ENCODE measurements at places on chromosomes 7 and 10.

- no peak for DNase-seq
These were observed 156.5 kb downstream of the POM121L12 start for GRCh38 chr7:53191836-53192443.

- DNase-seq = peak; percentile 21
These were observed 29.7 kb downstream of the VIM start for GRCh38 chr10:17257466-17258321.

DNA sequence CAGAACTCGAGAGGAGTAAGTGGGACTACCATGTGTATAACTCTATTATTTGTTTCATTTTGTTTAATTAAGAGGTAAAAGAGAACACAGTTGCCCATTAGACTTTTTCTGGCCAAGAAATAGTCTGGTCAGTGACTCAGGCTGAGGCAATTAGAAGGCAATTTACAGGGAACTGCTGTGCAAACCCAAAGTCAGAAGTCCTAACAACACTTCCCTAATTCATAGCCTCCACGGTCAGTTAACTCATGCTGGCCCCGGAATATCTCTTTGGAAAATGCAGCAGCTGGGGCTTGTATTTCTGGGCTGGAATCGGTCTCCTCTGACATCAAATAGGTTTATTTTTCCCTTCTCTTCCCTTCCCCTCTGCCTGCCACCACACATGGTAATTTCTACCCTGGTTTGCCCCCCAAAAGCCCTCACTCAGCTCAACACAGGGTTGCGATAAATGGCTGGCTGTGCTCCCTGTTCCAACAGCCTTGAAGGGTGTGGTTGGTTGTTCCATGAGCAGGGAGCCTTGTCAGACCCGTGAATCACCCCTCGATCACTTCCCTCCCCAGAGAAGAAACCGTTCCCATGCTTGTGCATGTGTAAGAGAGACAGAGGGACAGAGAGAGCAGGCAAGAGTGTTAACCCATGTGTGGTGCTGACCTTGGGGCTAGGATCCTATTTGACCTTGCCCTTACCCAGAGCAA is 5.3 kb downstream of the SH3PXD2A start:
- DNase-seq = no peak

GRCh38 chr10:89391907-89392756 is at the start of gene IFIT1:
IFIT1 (plus strand) TSS chr10:89392623; CDS start chr10:89392713, 90 bp downstream.
- DNase-seq = peak; percentile 3

DNA sequence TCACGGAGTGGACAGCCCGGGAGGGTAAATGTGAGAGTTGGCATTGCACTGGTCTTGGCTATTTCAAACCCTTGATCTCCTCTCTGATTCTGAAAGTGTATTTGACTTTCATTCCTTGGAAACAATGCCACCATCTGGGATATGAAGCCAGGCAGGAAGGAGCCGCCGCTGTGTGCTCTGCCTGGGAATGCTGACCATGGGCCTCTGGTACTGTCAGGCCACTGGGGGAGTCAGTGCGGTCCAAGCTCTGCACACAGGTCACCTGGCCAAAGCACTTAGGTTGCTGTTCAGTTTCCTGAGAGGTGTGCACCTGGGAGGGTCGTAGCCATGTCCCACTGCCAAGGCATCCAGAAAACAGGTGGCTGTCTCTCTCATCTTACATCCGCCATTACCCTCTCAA is 68.5 kb upstream of the SHH start:
- no peak for DNase-seq

DNA sequence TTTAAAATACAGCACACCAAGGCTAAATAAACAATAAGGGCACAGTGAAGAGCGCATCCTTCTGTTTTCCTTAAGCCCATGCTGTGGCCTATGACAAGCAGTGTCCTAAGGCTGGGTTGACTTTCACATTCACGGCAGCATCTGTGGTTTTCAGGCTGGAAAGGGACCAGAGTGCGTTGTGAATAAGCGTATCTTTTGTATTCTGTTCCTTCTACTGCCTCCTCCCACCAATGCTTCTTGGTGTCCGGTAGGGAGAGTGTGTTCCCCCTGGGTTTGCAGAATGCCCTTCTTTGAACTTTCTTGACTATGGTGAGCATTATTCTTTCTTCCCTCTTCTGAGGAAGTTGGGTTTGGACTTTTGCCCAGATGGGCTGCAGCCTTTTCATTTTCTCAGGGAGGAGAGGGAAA is 73.6 kb downstream of the ABCA13 start:
- no peak for DNase-seq

DNA sequence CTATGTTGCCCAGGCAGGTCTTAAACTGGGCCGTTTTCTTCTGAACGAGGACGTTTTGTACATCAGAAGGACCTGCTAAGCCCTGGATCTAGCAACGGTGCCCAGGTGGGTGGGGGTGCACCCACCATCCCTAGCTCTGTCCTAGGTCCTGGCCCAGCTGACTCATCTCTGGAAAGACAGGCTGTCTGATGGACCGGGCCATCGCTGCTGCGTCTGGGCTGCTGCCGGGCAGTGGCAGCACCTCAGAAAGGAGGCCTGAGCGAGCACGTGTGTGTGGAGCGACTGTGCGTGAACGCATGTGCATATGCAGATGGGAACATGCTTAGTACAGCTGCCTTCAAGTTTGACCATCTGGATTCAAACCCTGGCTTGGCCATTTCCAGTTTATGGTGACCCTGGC is 7.3 kb upstream of the ELFN1 start:
- no peak for DNase-seq

DNA sequence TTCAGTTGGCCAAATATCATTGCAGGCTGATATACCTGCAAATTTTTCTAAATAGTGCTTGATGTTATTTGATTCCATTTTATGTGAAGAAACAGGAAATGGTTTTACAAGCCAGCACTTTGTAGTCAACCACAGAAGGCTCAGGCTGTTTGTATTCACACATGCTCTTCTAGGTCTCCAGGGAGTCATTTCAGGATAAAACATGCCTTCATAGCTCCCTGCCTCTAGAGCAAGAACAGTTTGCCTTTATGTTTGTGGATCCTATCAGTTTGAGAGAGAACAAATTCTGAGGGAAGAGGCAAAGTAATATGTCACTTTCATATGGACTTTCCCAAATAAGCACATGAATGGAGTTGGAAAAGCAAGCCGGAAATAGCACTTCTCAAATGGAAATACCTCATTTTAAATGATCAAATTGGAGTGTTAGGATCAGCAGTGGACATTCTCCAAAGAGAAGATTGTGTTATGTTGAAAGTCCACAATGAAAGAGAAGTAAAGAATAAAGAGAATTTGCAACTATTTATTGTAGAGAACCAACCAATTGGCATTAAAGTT is 277.6 kb downstream of the KCND2 start:
- no peak for DNase-seq

- DNase-seq = peak; percentile 26
These were observed 80.2 kb downstream of the RNF216 start for GRCh38 chr7:5701085-5701914.

- DNase-seq = no peak
These were observed 53.1 kb downstream of the INPP5F start for GRCh38 chr10:119778776-119779445.

GRCh38 chr7:157652161-157652953 is 315.6 kb downstream of the DNAJB6 start:
- no peak for DNase-seq

DNA sequence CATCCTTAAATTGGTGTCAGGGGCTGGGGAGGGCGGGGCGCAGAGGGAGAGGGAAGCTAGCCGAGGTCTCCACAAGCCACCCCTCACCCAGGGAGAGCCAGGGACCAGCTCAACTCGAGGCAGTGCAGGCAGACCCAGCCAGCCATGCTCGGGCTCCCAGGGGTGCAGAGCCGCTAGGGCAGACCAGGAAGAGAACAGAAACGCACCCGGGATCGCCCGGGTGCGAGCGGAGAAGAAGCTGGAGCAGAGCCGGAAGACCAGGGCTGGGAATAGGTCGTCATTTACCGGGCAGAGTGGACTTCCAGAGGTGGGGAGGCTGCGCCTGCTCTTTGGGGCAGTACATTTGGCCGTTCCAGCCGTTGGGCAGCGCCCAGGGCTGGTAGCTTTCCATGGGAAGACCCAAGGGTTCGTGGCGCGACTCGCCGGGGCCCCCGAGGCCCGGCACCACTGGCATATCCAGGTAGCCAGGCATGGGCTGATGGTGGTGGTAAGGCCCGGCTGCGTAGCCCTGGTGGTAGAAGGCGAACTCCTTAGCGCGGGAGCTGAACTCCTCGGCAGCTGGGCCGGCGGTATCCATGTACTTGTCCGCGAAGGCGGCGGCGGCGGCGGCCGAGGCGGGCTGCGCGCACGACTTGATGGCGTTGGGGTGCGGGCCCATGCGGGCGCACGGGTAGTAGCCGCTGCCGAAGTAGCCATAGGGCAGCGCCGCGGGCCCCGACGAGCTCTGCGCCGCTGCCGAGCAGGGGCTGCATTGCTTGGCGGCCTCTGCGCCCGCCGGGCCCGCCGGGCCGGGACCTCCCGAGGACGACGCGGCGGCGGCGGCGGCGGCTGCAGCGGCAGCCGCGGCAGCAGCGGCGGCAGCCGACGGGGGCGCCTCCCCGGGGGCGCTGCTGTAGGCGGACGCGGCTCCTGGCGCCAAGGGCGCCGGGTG is 755 bp downstream of the HOXA13 start:
- DNase-seq = no peak

DNA sequence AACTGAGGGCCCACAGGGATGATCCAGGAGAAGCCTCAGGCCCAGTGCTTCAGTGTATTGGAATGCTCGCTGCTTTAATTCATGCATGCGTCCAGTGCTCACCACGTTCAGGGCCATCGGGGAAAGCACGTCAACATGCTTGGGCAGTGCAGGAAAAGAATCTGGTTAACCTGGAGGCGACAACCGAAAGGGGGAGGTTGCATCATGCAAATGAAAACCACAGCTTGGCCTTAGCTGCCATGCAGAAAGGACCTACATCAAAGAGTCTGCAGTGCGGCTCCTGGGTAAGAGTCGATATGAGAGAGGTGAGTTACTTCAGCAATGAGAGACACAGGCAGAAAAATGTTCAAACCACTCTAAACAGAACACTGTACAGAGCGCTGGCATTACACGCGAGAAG is 440.1 kb downstream of the KCNMA1 start:
- DNase-seq = no peak

- no peak for DNase-seq
These were observed 22.2 kb downstream of the TMEM209 start for GRCh38 chr7:130182990-130183389.

DNA sequence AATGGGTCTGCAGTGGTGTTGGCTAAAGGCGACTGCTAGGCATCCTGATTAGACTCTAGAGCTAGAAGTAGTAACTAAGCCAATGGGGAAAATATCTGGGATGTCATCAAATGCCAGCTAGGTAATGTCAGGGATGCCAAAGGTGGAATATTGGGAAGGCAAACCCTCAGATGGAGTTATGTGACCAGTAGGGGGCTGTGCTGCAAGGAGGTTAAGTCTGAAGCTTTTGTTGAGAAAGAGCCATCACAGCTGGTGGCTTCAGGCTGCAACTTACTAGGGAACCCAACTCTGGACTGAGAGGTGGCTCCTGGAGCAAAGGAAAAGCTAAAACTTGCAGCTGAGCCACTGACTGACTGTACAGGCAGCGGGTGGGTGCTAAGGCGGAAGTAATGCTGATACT is 576.9 kb upstream of the GHITM start:
- no peak for DNase-seq

DNA sequence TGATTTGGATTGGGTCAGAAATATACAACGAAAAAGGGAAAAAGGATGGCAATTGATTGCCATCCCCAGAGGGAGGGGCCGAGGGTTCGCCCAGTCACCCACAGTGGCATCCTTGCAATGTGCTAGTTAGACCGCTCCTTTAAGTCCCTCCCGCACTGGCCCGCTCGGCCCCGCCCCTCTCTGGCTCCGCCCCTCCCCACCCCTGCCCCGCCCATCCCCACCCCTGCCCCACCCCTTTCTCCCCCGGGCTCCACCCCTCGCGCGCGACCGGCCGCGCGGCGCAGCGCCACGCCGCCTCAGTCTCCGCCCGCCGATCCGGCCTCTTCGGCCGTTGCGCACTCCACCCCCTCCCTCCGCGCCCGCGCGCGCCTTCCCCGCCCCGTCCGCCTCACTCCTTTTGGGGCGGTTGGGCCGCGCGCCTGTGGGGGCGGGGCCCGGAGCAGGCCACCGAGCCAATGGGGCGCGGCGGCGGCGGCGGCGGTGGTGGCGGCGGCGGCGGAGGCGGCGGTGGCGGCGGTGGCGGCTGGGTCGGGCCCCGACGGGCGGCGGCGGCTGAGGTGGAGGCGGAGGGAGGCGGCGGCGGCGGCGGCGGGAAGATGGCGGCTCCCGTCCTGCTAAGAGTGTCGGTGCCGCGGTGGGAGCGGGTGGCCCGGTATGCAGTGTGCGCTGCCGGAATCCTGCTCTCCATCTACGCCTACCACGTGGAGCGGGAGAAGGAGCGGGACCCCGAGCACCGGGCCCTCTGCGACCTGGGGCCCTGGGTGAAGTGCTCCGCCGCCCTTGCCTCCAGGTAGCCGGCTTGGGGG is at the start of gene VKORC1L1:
VKORC1L1 (plus strand) TSS at position 299 of the 806 bp plus-strand sequence; CDS start at position 597, 298 bp downstream.
- peak; percentile 96 for DNase-seq

- no peak for DNase-seq
These were observed 188.0 kb downstream of the TCERG1L start for GRCh38 chr10:131123496-131123895.

- no peak for DNase-seq
These were observed 2.1 kb upstream of the FMC1 start for GRCh38 chr7:139339025-139339424.

GRCh38 chr10:77028042-77028441 is 609.6 kb downstream of the KCNMA1 start:
- DNase-seq = no peak

- no peak for DNase-seq
These were observed 150.2 kb downstream of the GNAI1 start for GRCh38 chr7:80284855-80285254.

DNA sequence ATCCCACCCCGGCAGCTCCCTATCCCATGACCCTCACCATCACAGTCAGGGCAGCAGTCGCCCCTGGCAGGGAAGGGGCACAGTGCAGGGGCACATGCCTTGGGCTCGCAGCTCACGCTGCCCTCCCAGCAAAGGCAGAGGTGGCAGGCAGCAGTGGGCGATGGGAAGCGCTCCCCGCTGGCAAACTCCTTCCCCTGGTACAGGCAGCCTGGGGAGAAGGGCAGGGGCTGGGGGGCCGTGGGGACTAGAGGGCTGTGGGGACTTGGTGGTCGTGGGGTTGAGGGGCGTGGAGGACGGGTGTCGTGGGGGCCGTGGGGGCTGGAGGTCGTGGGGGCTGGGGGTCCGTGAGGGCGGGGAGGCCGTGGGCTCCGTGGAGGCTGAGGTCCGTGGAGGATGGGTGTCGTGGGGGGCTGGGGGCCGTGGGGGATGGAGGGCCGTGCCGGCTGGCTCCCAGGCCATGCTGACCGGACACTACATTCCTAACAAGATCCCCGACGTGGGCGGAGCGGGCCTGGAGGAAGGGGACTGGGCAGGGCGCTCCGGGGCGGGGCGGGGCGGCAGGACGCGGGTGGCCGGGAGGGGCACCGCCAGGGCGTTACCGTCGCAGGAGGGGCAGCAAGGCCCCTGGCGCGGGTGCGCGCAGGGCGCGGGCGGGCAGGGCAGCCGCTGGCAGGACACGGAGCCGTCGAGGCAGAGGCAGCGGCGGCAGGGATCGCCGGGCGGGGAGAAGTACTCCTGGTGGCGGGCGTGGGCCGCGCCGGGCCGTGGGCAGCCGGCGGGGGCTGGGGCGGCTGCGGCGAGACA is 20.0 kb downstream of the KCP start:
- no peak for DNase-seq

DNA sequence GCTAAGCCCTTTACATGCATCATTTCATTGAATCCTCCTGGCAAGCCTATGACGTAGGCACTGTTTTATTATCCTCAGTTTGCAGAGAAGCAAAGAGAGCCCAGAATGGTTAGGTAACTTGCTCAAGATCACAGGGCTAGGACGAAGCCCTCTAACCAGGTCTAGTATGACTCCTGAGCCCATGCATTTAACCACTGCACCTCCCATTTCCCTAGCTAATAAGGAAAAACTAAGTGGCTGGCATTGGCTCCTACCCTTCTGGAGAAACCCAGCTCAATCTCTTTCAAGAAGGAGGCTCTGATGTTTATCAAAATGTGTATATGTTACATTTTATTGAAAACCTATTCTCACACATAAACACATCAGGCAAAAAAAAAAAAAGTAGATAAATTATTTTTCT is 19.8 kb downstream of the MYOF start:
- DNase-seq = no peak

All from activated T-helper 1 cell treated with Interleukin-2 at 50 U/mL for 16 hours (primary cell).